NCI-H1417 (cell line): ENCODE measurements at places on chromosomes 5 and 9.
A peak's percentile ranks its signal among the peaks of the same experiment; 100 is the strongest.

DNA sequence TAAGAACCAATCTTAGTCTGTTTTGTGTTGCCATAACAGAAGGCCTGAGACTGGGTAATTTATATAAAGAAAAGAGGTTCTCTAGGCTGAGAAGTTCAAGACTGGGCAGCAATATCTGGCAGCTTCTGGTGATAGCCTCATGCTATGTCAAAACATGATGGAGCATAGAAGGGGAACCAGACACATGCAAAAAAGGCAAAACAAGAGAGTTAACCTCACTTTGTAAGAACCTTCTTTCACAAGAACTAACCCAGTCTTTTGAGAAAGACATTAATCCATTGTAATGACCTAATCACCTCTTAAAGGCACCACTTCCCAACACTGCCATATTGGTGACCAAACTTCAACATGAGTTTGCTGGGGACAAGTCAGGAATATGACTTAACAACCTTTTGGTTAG is 37.3 kb downstream of the FSD1L start:
- no peak for DNase-seq

- peak; percentile 68 for DNase-seq
These were observed 1.7 kb upstream of the ALDH1A1 start for GRCh38 chr9:72954431-72955125.

GRCh38 chr9:115301581-115301980 is 183.6 kb upstream of the TNC start:
- DNase-seq: no peak

DNA sequence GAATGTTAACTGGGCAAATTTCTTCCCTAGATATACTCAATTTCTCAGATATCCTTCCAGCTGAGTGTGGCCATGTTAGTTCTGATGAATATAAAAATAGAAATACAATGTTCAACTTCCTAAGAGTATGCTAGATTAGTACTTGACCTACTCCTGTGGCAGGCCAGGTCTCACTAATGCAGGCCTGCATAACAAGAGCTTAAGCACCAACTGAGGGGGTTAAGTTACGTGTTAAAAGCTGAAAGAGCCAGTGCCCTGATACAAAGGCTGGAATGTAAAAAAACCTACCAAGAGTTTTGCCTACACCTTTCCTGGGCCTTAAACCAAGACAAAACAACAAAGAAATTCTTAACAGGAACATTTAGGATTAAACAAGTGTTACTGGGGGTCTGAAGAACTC is 102.8 kb downstream of the MRPS30 start:
- DNase-seq: no peak

DNA sequence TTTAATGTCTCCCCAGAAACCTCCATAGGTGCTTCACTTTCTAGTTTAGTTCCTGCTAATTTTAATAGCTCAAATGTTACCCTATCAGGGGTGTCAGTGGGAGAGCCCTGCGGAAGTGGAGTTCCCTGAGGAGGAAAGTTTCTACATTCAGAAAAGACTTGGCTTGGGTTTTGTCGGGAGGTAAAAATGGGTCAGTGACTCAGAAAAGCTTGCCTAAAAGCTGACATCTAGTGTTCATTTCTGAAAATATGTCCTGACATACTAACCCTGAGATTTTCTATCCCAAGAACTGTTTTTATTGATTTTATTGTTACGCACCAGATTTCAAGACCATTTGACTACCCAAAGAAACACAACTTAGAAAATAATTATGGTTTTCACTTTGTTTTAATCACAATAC is 40.9 kb upstream of the GLDC start:
- DNase-seq: peak; percentile 1

DNA sequence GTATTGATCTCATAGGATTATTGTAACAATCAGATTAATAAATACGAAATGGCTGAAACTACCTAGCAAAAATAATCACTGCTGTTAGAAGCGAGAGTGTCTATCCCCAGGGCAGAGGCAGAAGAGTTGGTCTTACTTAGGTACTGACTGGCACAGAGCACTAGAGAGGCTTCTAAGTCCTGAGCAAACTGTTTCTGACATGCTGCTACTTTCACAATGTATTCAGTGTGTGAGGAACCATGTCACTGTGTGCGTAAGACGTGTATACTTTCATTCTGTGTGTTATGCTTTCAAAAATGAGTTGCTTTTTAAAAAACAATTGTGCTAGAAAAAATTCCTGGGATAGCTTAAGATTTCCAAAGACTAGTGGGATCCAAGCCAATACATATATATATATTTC is 5.5 kb upstream of the KLHL9 start:
- no peak for DNase-seq
